Activated CD4-positive, CD25-positive, alpha-beta regulatory T cell treated with anti-CD3 and anti-CD28 coated beads, Interleukin-2, amount 50 U/mL, for 24 hours (primary cell): ENCODE measurements at places on chromosomes 7 and 10.
A peak's percentile ranks its signal among the peaks of the same experiment; 100 is the strongest.

- peak; percentile 59 for ATAC-seq
Observed at GRCh38 chr7:157337316-157338149, 729 bp downstream of the DNAJB6 start.

DNA sequence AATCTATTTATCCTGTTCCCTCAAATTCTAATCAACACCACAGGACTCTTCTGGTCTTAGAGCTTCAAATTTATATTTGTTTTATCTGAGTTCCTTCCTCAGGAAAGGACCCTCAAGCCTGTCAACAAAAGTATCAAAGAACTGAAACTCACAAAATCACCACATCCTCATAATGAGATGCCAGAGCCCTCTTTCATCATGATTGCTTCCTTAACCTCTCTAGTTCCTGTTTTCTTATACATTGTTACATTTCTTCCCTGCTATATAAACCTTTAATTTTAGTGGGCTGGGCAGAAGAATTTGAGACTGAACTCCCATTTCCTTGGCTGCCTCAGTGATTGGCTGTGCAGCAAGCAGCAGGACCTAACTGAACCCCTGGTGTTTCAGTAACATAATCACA is 189.7 kb downstream of the ZNF248 start:
- no peak for ATAC-seq

DNA sequence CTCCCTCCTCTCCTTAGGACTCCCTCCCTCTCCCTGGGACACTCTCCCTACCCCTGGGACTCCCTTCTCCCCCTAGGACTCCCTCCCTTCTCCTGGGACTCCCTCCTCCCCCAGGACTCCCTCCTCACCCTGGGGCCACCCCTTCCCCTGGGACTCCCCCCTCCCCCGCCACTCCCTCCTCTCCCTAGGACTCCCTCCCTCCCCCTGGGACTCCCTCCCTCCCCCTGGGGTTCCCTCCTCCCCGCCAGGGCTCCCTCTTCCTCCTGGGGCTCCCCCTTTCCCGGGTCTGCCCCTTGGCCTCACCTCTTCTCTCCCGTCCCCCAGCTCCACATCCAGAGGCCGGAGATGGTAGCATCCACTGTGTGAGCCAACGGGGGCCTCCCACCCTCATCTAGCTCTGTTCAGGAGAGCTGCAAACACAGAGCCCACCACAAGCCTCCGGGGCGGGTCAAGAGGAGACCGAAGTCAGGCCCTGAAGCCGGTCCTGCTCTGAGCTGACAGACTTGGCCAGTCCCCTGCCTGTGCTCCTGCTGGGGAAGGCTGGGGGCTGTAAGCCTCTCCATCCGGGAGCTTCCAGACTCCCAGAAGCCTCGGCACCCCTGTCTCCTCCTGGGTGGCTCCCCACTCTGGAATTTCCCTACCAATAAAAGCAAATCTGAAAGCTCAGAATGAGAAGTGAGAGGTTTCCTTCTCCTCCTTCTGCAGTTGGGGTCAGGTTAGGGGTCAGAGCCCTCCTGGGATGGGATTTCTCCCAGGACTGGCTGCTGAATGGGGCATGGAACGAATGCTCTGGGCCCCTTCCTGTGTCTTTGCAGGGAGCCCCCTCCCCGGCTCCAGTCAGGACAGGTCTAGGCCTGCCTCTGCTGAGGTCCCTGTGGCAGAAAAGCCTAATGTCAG is 1.4 kb upstream of the MUC17 start:
- ATAC-seq: no peak

DNA sequence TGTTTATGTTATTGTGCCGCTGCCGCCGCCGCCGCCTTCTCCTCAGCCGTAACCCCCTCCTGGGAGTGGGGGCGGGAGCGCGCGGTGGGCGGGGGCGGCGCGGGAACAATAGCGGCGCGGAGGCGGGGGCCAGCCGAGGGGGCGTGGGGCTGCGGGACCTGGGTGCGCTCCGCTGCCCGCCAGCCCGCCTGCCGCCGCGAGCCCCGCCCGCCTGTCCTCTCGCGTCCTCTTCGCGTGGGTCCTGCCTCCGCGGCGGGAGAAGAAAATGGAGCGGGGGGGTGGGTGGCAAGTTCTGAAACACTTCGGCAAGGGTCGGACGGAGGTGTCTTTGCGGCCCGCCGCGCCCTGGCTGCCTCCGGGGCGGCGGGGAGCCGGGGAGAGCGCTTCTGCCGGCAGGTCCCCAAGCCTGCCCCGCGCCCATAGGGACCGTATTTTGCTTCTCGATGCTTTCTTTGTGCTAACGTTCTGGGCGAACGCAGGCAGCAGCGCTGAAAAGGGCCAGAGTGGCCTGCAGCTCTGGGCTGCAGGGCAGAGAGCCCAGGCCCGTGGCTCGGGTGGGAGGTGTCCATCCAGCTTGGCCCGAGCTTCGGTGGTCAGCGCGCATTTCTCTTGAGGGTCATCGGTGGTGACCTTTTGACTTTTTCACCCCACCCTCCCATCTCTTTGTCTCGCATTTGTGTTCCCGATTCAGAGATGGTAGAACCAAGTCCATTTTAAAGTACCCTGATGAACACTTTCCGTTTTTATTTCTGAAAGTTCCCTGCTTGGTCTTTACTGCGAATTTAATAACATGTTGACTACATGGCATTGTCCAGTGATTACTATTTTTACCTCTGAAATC is 613 bp downstream of the MAPK8 start:
- ATAC-seq: peak; percentile 28

DNA sequence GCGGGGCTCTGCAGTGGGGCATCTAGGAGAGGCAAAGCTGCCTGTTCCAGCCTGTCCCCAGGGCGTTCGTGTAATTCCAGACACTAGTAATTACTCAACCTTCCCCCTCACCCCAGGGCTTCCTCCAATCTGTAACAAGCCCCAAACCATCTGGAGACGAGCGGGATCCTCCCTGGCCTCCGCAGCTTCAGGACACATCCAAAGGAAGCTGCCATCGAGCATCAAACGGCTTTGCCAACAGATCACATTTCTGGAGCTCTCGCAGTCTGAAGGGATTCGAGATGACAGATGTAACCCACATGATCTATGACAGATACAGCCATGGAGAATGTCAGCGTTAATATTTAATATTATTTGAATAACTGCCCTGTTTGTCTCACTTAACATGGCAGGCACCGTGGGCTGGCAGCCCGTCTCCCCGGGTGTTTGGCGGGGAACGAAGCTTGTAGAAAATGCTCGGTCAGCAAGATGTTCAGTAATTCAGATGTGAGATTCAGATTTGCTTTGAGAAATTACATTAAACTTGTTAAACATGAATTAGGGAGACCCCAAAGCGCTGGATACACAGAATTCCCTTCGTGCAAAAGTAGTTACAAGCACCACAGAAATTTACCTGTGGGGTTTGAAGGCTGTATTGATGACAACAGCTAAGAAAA is 108.5 kb upstream of the C7orf33 start:
- no peak for ATAC-seq

- ATAC-seq: peak; percentile 79
Observed at GRCh38 chr7:29243910-29244655, 49.5 kb downstream of the CHN2 start.

GRCh38 chr10:72695496-72695895 is 3.6 kb downstream of the MCU start:
- no peak for ATAC-seq

GRCh38 chr7:155963356-155963755 is 151.1 kb upstream of the SHH start:
- no peak for ATAC-seq

DNA sequence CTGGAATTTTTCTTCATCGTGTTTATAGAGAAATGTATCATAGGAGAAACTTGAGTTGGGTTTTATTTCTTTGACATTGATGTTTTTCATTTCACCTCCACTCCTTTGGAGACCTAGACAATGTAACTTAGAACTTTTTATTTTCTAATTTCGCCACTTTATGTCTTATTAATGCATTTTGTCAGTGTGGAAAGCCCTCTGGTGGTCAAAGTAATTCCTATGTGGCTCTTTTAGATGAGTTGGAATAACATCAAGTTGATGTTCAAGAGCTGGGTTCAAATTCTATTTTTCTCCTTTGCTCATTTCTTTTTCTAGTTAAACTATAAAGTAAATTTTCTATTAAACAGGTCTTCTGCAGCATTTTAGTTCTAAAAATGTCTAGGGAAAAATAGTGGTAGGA is 478.6 kb downstream of the LRMDA start:
- no peak for ATAC-seq

- ATAC-seq: no peak
Observed at GRCh38 chr7:67918158-67918557, 921.5 kb downstream of the TYW1 start.

DNA sequence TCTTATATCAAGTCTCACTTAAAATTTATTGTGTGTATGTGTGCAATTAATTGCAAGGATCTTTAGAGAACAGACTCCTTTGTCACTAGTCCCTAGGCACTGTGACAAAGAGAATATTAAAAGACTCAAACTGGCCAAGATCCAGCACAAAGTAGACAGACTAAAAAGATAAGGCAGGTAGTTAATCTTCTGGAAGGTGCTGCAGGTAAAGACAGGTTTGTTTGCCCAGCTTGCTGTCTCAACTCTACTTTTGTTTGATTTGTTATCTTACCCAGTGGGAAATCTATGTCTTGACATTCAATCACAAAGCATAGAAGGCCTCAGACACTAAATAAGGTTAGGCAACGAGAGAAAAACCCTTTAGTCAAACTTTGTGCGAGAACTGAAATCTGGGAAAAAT is 807.9 kb upstream of the LRRN3 start:
- no peak for ATAC-seq

GRCh38 chr7:155287284-155287935 is 10.3 kb upstream of the INSIG1 start:
- ATAC-seq: no peak

- ATAC-seq: no peak
Observed at GRCh38 chr10:28036587-28036986, 37.7 kb upstream of the ODAD2 start.

DNA sequence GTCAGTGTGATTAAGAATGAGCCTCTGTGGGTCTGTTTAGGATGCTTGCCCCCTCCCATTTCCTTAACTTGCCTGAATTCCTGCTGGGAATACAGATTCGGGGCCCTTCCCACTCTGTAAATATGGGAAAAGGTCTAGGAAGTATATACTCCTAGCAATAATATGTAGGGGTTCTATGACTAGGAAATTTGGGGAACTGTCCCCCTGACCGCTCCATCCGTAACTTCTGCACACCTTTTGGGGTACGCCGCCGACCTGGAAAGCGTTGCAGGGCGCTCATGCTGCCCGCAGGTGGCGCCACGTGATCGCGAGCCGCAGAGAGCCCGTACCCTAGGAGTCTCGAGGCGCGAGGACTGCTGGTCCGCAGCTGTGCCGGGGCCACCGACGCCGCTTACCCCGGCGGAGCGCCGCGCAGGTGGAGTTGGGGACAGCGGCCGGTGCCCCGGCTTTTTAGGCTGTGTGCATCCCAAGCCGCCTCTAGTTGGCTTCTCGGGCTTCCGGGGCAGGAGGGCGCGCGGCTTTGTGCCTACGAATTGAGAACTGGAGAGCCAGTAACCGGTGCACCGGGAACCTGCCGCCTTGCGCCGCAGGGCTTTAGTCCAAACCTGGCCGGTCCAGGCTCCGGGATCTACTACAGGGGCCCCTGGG is 656 bp upstream of the CNNM2 start:
- peak; percentile 54 for ATAC-seq

- no peak for ATAC-seq
Observed at GRCh38 chr7:84975586-84976185, 211.2 kb downstream of the SEMA3D start.

DNA sequence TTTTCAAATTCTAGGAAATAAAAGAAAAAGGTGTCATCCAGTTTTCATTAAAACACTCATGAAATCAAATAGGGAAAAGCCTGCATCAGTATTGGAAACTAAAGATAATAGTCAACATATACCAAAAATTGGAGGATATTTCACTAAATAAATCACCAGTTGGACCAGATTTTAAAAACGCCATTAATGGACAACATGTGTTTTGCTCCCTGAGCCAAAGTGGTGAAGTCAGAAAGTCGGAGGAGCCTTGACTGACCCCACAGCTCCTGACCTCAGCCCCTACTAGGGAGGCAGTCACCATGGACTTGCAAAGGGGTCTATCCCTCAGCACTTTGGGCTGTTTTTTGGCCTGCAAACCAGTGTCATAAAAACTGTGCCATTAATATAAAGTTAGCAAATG is 98.3 kb upstream of the SEC61G start:
- no peak for ATAC-seq

DNA sequence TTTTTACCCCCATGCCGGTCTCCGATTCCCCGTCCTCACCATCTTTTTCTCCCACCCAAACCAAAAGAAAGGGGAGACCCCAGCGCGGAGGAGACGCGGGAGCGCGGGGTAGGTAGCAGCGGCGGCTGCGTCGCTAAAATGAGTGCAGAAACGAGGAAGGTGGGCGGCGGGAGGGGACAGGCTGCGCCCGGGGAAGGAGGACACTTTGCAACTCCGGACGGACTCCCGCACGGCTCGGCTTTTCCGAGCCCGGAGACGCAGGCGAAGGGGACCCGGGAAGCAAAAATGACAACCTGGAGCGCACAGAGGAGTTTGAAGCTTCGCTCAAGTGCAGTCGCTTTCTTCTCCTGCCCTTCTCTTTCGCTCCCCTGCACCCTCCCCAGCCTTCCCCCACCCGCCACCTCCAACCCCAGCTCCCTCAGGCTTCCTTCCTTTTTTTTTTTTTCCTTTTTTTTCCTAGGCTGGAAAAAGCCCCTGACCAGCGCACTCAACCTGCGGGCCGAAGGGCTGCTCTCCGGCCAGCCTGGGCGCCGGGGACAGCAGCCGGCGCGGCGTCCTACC is 453 bp downstream of the SFMBT2 start:
- ATAC-seq: peak; percentile 18

GRCh38 chr7:73894733-73895551 is 34.0 kb downstream of the TMEM270 start:
- no peak for ATAC-seq

- ATAC-seq: no peak
Observed at GRCh38 chr10:70367195-70367796, 15.1 kb downstream of the LRRC20 start.

DNA sequence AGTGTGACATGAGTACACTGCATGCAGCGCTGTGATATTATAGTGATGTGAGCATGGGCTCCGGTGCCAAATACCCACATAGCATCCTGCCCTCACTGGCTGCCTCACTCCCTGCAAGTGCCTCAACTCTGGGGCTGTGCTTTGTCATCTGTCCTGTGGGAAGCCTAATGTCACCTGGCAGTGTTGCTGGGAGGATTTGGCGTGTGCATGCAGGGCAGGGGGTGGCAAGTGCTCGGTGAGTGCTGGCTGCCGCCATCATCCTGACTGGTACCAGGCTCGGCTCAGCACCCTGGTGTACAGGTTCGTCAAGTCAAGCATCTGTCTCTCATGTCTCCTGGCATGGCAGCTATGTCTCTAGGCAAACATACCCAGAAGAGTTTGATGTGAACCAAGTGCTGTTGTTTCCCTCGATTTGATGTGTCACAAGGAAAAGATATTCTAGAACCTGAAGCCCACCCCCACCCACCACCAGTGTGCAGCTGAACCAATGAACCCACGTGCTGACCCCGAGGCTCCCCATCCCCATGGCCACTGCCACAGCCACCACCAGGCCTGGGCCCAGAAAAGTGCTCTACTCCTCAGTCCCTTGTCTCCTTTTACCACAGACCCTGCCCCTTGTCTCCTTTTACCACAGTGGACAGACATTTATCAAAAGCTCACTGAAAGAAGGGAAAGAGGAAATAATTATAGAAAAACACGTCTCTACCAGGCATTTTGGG is 135.8 kb downstream of the MAPK8 start:
- no peak for ATAC-seq
